Hematopoietic multipotent progenitor cell (in vitro differentiated cells): ENCODE measurements at places on chromosomes 16 and 17. TPM values are rescaled to one million over a fixed set of nuclear protein-coding genes. Genes with fewer than 3 reads are reported as not detected.

Gene ENPP7
- total RNA-seq: 0.27 TPM

DNA sequence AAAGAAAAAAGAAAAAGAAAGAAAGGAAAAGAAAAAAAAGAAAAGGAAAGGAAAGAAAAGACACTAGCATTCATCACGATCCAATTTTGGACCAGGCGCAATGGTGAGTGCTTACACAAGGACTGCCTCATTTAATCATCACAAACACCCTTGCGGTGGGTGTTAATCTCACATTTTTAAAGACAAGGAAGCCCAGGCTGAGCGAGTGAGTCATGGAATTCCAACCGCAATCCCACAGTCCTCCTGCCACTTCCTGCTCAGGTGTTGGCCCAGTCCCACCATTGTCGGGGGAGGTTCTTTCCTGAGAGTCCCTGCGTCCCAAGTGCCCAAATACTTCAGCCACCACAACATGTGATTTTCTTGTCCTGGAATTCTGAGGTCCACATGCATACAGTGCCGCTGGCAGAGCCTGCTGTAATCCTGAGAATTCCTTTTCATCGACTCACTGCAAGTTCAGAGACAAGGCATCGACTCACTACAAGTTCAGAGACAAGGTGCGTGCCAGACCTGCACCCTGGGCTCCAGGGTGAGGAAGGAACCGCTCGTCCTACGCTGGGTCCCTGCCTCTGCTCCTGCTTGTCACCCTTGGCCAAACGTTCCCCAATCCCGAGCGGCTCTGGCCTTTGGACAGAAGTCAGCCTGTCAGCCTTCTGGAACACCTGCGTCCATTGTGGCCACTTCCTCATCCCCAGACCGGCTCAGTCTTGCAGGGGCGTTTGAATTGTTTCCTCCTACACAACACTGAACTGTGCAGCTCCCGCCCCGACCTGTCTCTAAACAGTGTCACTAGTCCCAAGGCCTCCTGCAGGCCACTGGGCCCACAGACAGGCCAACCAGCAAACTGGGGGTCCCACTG lies 5.8 kb downstream of the ZG16B start:
- DNase-seq: no peak

- no peak for DNase-seq
Measured at GRCh38 chr17:32298298-32298697, 32.7 kb downstream of the RHBDL3 start.

GRCh38 chr16:4273858-4274311 lies 1.1 kb upstream of the TFAP4 start:
- no peak for DNase-seq

Gene ACSM2A
- not detected for total RNA-seq

Gene ACAP1
- total RNA-seq: 109 TPM

Gene C17orf75
- total RNA-seq: 5.4 TPM

GRCh38 chr17:48352630-48353029 lies 77.4 kb downstream of the SKAP1 start:
- no peak for DNase-seq

DNA sequence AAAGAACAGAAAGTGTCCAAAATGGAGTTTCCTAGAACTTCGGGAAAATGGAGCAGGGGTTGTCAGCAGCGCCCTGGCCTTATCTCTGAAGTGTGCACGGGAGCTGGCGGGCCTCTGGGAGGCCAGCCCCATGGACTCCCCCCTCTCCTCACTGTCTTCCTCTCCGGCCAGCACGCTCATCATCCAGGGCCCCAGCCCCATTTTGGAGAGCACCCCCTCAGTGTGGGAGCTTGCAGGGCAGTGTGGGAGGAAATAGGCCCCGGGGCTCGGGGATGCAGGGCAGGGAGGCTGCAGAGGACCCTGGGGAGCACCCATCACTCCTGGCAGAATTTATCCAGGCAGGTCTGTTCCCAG lies 4.9 kb upstream of the PABPN1L start:
- DNase-seq: no peak

GRCh38 chr17:33079201-33079600 lies 87.6 kb downstream of the SPACA3 start:
- DNase-seq: no peak

Gene TNS4
- total RNA-seq: under 0.01 TPM

DNA sequence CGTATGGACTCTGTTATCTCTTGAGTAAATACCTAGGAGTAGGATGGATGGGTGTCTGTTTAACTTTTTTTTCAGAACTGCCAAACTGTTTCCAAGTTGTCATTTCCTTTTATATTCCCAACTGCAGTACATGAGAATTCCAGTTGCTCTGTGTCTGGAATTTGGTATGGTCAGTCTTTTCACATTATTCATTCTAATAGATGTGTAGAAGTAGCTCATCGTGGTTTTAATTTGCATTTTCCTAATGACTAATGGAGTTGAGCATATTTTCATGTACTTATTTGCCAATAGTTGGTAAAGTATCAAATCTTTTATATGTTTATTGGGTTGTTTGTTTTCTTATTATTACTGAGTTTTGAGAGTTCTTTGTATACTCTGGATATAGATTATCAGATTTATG lies 27.0 kb downstream of the MRTFB start:
- no peak for DNase-seq

Gene CDYL2
- 13.5 TPM for total RNA-seq

DNA sequence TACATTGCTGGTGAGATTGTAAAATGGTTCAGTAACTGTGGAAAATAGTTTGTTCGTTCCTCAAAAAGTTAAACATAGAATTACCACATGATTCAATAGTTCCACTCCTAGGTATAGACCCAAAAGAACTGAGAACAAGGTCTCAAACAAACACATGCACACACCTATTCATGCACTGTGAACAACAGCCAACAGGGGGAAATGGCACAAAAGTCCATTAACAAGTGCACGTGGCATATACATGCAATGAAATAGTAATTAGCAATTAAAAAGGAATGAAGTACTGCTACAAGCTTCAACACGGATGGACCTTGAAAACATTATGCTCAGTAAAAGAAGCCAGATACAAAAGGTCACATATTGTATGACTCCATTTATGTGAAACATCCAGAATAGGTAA lies 23.8 kb downstream of the SDK2 start:
- no peak for DNase-seq

Gene GLIS2
- under 0.01 TPM for total RNA-seq

Gene ARHGAP23
- 16.4 TPM for total RNA-seq

DNA sequence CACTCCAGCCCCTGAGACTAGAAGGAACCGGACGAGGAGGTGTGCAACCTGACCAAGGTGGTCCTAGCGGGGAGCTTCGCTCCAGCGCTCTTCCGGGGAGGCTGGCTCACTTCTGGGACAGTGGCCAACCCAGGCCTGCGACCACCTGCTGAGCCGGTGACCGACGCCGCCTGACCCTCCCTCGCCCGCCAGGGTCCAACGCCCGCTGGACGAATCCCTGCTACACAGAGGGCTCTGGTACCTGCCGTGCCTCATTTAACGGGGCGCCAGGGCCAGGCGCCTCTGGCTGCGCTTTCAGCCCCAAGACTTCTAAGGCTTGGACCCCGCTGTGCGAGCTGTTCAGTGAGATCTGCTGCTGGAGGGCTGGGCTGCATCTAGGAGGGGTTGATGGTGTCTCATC lies 99.5 kb upstream of the KCNJ18 start:
- DNase-seq: no peak

Gene ZNF597
- total RNA-seq: 1.6 TPM

DNA sequence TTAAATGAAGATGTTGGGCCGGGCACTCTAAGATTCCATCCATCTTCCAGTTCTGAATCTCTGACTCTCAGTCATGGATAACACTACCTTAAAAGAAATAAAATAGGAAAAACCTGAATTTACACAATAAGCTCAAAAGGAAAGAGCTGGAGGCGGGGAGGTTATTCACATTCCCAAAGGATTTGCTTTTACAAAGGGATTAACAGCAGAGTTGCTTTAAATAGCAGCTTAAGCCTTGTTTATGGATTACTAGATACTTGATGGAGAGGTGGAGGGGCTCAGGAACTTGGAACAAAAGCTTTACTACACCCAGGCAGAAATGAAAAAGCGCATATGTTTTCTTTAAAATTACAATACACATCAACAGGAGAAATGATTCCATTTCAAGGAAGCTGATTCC lies 84.5 kb downstream of the XYLT1 start:
- no peak for DNase-seq

GRCh38 chr17:7709031-7709430 lies 4.0 kb downstream of the EFNB3 start:
- DNase-seq: no peak

GRCh38 chr16:31455601-31456314 lies 3.5 kb upstream of the ARMC5 start:
- peak; percentile 49 for DNase-seq

GRCh38 chr16:11450136-11450535 lies 104.9 kb downstream of the RMI2 start:
- DNase-seq: no peak

Gene EVPLL
- total RNA-seq: not detected

DNA sequence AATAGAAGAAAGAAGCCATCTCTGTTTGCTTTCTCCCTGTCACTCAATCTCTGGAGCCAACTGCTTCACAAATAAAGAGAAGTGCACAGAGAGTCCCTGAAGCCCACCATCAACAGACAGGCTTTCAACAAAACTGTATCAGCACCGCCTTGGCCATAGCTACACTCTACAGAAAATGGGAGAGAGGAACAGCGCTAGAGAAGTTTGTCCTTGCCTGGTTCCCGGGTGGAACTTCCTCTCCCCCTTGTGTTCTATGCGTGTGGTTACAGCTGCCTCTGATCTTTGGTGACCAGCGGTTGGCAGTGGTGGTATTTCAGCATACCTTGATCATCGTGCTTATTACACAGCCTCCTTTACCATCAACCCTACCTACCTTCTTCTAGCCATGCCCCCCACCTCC lies 91.4 kb upstream of the CCL2 start:
- peak; percentile 46 for DNase-seq

DNA sequence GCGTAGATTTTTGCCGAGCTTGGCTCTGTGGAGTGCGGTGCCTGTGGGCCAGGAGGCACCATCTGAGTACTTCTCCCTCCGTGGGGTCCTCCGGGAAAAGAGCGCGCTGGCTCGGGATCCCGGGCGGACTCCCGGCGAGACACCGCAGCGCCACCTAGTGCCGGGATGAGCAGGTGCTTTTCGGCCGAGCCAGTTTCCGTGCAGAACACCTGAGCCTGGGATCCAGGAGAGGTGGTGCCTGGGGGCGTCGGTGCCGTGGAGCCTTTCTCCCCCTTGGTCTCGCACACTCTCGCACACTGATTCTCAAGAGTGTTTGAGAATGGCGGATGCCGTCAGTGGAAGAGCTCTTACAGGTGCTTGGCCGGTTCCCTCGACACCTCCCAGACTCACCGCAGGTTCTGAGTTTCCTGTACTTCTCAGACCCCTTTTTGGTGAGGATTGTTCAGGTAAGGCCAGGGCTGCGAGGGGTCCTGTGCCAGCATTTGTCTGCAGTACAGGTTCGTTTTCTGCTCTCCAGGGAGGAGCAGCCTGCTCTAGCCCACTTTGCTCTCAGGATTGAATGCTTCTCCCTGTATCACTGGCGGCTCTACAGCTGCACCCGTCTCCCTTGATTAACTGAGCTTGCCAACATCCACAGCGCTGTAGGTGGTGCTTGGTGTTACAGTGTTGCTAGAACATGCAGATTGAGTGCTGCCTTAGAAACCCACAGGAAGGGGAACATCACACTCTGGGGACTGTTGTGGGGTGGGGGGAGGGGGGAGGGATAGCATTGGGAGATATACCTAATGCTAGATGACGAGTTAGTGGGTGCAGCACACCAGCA lies 23.3 kb downstream of the TBCD start:
- no peak for DNase-seq

GRCh38 chr17:69075823-69076222 lies 15.1 kb upstream of the ABCA9 start:
- no peak for DNase-seq

- DNase-seq: no peak
Measured at GRCh38 chr16:72884573-72884972, 163.4 kb downstream of the ZFHX3 start.

DNA sequence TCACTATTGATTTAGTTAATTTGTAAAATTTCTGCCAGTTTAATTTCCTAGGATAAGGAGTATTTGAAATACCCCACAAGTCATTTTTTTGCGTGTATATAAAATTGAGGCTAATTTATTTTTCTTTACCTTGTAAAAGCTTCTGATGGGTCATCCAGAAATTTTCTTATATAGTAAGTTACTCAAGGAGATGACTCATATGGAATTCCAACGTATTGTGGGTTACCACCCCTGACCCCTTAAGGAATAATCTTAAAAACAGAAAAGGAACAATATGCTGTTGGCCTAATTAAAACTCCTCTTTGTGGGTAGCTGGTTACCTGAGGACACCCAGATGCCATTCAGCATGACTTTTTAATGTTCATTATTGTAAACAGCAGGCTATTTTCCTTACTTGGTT lies 13.6 kb downstream of the HEATR6 start:
- DNase-seq: no peak

DNA sequence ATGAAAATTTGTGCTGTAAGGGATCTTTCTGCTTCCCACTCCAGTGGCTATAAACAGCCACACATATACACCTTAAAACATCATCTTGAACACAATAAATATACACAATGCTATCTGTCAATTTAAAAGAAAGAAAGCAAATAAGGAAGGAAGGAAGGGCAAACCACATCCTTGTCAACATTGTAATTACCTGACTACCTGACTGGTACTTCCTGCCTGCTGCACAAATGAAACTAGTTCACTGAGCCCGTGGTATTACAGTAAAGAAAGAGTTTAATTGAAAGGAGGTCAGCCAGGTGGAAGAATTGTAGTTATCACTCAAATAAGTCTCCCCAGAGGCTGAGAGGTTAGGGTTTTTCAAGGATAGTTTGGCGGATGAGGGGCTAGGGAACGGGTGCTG lies 344.4 kb upstream of the ASIC2 start:
- no peak for DNase-seq

DNA sequence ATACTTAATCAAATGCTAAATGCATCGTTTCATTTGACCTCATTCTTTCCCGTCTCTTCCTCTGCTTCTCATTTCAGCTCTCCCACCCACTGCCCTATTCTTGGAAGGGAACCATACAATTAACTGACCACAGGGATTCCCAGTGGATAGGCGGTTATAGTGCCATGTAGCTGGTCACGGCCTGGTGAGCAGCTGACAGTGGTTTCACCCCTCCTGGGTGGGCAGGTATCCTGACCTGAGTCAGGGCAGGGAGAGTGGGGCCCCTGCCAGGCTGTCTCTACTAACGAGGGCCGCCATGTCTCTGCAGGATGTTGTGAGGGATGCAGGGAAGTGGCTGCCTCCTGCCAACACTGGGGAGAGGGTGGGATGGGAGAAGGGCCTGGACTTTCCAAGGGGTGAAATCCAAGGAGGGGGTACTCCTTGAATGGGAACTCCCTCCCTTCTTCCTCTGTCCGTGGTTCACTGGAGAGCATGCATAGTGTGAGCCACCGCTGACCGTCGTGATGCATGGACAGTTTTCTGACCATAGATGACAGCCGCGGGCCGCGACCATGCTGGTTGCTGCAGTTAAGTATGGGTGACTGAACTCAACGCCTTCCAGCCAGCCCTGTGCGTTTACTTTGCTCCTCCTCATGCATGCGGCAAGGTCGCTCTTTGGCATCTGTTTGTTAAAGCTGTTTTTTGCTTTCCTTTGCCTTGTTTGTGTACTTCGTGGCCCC lies 95.9 kb downstream of the RPTOR start:
- no peak for DNase-seq
